ENCODE measurements at places on chromosomes 4 and X. TPM values are rescaled to one million over a fixed set of nuclear protein-coding genes. Genes with fewer than 3 reads are reported as not detected.

The ADH7 gene
- total RNA-seq = not detected

The PDGFRA gene
- total RNA-seq = 3.4 TPM

The ASB12 gene
- total RNA-seq = 0.33 TPM

The CFP gene
- total RNA-seq = 27.5 TPM

The TMEM131L gene
- total RNA-seq = 29.8 TPM

DNA sequence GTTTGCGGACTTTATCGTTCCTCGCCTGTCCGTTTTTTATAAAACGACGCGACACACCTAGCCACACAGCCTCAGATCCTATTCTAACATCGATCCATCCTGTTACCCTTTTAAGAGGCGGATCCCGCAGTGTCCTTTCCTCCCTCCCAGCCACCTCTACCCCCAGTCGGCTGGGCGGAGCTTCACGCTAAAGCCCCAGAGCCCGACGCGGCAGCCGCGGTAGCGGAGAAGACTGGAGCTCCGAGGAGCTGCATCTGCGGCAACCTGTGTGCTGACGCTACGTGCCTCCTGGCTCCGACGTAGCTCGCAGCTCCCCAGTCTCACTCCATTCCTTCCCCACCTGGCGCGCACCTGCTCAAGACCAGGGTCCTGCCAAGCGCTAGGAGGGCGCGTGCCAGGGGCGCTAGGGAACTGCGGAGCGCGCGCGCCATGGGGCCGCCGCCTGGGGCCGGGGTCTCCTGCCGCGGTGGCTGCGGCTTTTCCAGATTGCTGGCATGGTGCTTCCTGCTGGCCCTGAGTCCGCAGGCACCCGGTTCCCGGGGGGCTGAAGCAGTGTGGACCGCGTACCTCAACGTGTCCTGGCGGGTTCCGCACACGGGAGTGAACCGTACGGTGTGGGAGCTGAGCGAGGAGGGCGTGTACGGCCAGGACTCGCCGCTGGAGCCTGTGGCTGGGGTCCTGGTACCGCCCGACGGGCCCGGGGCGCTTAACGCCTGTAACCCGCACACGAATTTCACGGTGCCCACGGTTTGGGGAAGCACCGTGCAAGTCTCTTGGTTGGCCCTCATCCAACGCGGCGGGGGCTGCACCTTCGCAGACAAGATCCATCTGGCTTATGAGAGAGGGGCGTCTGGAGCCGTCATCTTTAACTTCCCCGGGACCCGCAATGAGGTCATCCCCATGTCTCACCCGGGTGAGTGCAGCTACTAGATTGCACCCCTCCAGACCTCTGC is at the start of gene RNF128:
Gene RNF128 (plus strand): TSS at position 217 of the 953 bp plus-strand sequence. CDS start 213 bp downstream, at position 430.
- DNase-seq = peak; percentile 46
- H3K4me3 ChIP-seq = peak within 1 kb of the TSS; percentile 95
- peaks cover 2% of the 10 kb centered on the region for H3K27me3 ChIP-seq
- peaks cover 8% of the 10 kb centered on the region for H3K4me1 ChIP-seq
- H3K27ac ChIP-seq = no peak within 1 kb of the TSS

DNA sequence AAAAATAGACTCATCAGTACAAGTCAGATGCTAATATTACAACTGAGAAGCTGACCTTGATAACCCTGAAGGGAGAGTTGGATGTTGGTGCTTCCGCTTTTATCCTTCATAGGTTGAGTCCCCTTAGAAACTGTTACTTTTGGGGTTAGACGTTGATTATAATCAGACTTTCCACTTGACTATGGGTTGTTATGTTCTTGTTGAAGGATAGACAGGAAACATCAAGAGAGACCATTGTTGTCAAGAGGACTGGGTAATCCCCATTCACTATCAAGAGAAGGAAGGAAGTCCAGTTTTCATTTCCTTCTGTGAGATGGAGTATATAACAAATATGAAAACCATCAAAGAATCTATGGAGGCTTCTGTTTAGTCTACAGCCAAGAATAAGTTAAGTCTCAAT is 229.9 kb upstream of the AFF2 start:
- no peaks in the 10 kb centered on the region for H3K27me3 ChIP-seq
- peak overlapping the region; percentile 74 for H3K27ac ChIP-seq
- no peaks in the 10 kb centered on the region for H3K36me3 ChIP-seq
- no peak for DNase-seq
- no peak overlapping the region for H3K4me3 ChIP-seq

DNA sequence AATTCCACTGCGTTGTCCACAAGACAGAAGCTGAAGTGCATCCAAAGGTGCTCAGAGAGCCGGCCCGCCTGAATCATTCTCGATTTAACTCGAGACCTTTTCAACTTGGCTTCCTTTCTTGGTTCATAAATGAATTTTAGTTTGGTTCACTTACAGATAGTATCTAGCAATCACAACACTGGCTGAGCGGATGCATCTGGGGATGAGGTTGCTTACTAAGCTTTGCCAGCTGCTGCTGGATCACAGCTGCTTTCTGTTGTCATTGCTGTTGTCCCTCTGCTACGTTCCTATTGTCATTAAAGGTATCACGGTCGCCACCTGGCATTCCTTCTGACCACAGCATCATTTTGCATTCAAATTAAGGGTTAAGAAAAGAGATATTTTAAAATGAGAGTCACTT is 115.5 kb downstream of the NFKB1 start:
- H3K4me1 ChIP-seq = peaks cover 45% of the 10 kb centered on the region
- H3K27ac ChIP-seq = peak overlapping the region; percentile 80
- DNase-seq = no peak
- peak overlapping the region; percentile 9 for H3K4me3 ChIP-seq
- H3K27me3 ChIP-seq = peaks cover 7% of the 10 kb centered on the region

DNA sequence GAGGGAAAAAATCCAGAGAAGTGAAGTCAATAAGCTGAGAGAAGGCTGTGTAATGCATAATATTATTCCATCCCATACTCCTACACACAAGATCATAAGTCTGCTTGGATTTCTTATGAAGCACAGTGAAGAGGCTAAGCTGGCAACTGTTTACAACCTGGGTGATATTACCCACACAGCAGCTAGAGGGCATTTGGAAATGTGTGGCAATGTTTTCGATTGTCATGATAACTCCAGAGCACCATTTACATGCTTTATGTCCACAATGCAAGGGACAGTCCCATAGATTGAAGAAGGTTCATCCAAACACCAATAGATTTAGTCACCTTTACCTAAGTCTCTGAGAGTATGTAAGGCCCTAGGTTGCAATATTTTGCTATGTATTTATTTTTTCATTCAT is 412.2 kb downstream of the PPP3CA start:
- no peak for DNase-seq
- no peak overlapping the region for H3K27ac ChIP-seq
- H3K36me3 ChIP-seq = no peaks in the 10 kb centered on the region

DNA sequence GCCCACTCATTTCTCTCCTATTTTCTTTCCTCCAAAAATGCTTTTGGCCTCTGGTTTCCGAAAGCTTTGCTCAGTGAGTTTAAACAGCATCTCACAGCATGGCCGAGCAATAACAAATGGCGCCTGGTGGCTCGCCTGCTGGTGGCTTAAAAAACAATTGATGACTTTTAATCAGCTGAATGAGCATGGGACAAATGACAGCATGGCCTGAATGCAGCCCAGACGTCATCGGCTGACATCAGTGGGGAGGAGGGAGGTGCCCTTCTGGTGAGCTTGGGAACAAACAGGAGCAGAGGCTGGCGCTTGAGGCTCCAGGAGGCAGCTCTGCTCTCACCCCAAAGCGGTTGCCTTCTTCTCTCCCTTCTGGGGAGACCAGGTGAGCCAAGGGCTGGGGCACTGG is 286.4 kb downstream of the BCOR start:
- H3K27me3 ChIP-seq = peaks cover 2% of the 10 kb centered on the region
- no peak overlapping the region for H3K27ac ChIP-seq
- no peak overlapping the region for H3K4me3 ChIP-seq

DNA sequence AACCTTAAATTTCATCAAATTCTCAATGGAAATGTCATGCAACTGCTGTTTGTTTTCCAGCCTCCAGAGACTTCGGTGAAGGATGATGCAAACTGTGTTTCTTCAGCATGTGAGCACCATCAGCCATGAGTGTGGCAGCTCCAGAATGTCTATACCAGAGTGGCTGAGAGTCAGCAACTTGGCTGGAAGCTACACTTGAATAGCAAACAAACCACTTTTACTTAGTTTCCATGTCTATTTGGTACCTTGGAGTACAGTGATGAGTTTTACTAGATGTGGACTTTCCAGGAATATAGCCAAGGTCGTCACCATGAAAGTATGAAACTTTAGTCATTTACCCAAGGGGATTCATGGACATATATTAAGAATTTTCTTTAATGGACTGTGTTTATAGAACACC is 4.3 kb upstream of the IL21 start:
- no peak overlapping the region for H3K4me3 ChIP-seq

DNA sequence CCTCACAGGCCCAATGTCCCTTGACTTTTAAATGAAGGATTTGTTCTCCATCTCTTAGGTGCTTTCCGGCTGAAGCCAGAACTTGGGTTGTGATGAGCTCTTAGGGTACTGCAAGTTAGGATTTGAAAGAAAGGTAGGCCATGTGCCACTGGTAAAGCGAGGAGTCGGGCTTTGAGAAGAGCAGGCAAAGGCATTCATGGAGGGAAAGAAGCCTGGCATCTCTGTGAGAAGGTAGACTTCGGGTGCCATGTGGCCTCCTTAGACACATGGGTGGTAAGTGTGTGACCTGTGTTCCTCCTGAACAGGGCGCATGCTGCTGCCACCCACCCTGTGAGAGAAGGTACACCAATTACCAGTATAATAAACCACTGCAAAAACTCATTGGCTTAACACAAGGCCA is 102.9 kb downstream of the GATB start:
- H3K36me3 ChIP-seq = no peaks in the 10 kb centered on the region
- no peak overlapping the region for H3K27ac ChIP-seq
- no peak overlapping the region for H3K4me3 ChIP-seq
- peaks cover 1% of the 10 kb centered on the region for H3K27me3 ChIP-seq
- no peak for DNase-seq

- H3K4me1 ChIP-seq = peaks cover 7% of the 10 kb centered on the region
- no peaks in the 10 kb centered on the region for H3K27me3 ChIP-seq
- H3K4me3 ChIP-seq = peak overlapping the region; percentile 85
- peak overlapping the region; percentile 74 for H3K27ac ChIP-seq
- no peaks in the 10 kb centered on the region for H3K36me3 ChIP-seq
Observed at GRCh38 chr4:102430461-102430910, 70.7 kb upstream of the NFKB1 start.

All from endothelial cell (in vitro differentiated cells).